ENCODE measurements at places on chromosomes 12 and 14.
A peak's percentile ranks its signal among the peaks of the same experiment; 100 is the strongest.

GRCh38 chr14:24422261-24422660, 7.2 kb downstream of the CBLN3 start:
- DNase-seq = no peak

DNA sequence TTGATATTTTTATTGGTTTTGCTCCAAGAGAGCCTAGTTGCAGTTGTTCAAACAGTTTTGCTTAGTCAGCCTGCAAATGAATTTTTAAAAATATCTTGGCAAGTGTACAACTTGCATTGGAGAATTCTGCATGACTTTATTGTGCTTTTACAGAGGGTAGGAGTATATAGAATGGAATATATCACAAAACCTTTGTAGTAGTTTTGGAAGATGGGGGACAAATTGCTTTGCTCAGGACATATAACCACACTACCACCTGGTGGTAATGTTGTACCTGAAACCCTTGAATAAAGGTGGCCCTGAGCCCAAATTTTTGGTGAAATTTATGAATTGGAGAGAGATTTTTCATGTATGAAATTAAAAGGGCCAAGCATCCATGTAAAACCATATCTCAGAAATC, 645.2 kb downstream of the MED13L start:
- DNase-seq = no peak

- DNase-seq = no peak
Measured at GRCh38 chr12:46609273-46609623, 216.5 kb downstream of the SLC38A4 start.

DNA sequence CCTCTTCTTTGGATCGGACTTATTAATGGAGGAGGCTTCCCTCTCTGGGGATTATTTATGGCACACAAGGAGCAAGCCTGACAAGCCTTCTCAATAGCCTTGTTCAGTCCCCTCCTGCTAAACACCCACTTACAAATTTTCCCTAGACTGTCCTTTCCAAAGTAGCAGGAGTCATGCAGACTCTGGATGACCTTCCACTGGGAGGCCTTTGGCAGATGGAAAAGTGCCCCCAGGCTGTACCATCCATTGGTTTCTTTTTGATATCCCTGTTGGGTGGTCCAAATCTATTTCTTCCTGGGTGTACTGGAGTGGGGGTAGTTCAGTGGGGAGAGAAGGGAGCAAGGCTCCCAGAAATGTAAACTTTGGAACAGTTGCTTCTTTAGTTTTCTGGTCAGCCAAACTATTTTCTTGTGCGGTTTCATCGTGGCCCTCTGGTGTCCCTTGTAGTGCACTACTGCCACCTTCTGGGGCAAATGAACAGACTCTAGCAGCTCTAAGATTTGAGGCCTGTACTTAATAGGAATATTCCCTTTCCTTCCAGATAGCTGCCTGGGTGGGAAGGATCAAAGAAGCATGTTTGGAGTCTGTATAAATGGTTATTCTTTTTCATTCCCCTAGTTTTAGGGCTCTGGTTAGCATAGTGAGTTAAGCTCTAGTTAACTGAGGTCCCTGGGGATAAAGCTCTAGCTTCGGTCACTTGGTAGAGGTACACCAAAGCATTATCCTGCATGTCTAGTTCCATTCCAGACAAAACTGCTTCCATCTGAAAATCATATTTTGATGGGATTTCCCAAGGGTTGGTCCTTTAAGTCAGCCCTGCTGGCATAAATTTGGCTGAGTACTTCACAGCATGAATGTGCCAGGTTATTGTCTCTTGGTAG, 409.5 kb downstream of the SLC6A15 start:
- no peak for DNase-seq

DNA sequence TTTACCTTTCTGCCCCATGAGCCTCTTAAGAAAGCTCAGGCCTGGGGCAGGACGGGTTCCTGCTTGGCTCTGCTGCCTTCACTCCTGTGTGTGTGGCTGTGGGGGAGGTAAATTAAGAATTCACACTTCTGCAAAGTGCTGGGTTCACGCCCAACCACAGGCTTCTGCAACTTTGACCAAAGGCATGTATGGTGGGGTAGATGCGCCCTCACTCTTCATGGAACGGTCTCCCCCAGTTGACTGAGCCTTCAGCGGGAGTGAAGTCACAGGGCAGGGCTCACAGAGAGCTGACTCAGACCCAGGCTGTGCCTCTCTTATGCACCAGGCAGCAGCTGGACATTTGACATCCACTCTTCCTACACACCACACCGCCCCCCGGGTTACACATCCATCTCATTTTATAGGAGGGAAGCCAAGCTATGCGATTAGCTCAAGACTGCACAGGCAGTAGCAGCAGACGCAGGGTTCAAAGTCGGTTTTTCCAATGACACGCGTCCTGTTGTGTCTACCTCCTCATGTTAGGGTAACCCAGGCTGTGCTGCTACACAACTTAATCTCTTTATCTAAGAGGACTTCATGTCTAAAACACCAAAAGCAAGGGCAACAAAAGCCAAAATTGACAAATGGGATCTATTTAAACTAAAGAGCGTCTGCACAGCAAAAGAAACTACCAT, 15.4 kb upstream of the BCL11B start:
- DNase-seq = no peak

GRCh38 chr14:75714991-75715390, 53.9 kb downstream of the TTLL5 start:
- no peak for DNase-seq

GRCh38 chr12:88753066-88753465, 172.8 kb upstream of the KITLG start:
- DNase-seq = no peak

DNA sequence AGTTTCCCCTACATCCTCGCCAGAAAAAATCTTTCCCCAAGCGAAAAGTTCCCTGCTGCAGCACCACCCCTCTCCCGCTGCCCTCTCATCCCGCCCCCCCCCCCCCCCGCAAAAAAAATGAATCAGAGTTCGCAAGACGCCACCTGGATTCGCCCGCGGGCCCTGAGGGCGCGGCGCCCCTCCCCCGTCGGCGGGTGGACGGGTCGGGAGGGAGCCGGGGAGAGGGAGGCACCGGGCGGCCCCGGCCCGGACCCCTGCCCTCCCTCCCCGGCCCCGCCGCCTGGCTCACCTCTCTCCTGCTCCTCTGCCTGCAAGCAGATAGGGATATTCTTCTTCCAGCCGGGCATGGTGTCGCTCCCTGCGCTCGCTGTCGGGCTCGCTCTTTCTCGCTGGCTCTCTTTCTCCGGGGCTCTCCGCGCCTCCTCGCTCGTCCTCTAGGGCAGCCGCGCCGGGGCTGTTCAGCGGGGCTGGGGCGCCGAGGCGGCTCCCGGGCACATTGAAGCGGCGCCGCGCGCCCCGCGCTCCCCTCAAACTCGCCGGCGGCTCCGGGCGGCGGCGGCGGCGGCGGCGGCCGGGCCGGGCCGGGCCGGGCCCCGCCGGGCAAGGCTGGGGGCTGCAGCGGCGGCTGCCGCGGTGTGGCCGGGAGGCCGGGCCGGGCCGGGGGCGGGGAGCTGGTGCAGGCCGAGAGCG, 200.3 kb upstream of the CAND1 start:
- DNase-seq = peak; percentile 59

GRCh38 chr14:33120341-33120740, 181.7 kb downstream of the NPAS3 start:
- DNase-seq = no peak

- no peak for DNase-seq
Measured at GRCh38 chr12:13205809-13206559, 9.5 kb downstream of the EMP1 start.

GRCh38 chr12:100401660-100402059, 44.8 kb downstream of the SLC17A8 start:
- no peak for DNase-seq

DNA sequence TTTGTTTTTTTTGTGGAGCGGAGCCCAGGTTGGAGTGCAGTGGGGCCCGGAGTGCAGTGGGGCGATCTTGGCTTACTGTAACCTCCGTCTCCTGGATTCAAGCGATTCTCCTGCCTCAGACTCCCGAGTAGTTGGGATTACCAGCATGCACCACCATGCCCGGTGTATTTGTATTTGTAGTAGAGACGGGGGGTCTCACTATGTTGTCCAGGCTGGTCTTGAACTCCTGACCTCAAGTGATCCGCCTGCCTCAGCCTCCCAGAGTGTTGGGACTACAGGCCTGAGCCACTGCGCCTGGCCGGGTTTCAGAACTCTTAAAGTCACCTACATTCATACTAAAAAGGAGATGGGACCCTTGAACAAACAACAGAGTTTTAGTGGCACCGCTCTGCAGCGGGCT, 52.7 kb downstream of the KRT80 start:
- no peak for DNase-seq

- DNase-seq = no peak
Measured at GRCh38 chr12:66571361-66571915, 107.4 kb downstream of the GRIP1 start.

GRCh38 chr14:94089479-94089878, 8.4 kb downstream of the IFI27L1 start:
- no peak for DNase-seq

DNA sequence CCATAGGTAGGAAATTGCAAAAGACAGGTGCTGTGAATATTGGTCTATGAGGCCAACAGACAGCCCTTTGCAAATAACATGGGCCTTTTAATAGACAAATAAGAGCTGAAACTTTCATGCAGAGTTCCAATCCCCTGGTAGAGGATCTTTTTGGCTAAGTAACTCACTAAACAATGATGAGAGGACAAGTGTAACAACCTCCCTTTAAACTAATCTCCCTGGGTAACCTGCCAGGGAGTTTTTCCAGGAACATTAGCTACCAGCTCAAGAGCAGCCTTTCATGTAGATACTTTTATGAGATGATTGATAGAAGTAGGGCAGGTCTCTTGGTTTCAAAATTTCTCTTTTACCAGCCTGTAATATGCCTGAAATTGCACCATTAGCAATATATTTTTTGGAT, 13.8 kb upstream of the CACNA1C start:
- DNase-seq = no peak

GRCh38 chr12:25996677-25997076, 38.2 kb downstream of the RASSF8 start:
- DNase-seq = no peak

DNA sequence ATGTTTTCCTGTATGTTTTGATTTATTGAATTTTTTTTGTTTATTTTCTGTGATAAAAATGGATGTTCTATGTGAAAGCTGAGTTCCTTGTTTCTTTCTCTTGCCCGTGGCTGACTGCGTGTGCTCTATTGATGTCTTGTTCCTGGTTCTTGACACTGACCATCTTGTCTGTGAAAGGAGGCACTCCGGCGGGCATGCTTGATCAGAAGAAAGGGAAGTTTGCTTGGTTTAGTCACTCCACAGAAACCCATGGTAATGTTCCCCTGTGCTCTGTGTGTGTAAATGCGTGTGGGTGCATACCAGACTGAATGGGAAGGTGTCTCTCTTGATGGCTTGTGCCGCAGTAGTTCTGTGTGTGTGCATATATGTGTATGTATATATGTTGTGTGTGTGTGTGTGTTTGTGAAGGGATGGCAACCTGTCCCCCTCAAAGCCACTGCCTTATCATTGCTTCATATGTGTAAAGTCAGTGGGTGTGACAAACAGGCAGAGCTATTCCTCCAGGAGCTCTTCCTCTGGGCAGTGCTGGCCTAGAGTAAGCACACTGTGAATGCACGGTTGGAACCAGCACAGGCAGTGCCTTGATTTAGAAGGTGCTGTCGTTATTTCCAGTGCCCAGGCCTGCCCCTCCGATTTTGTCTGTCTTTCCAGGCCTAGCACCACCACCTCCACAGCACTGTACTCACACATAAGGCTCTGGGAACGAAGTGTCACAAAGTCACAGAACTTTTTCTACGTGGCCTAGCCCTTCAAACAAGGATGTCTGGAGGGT, 247.3 kb upstream of the FKBP4 start:
- DNase-seq = no peak

DNA sequence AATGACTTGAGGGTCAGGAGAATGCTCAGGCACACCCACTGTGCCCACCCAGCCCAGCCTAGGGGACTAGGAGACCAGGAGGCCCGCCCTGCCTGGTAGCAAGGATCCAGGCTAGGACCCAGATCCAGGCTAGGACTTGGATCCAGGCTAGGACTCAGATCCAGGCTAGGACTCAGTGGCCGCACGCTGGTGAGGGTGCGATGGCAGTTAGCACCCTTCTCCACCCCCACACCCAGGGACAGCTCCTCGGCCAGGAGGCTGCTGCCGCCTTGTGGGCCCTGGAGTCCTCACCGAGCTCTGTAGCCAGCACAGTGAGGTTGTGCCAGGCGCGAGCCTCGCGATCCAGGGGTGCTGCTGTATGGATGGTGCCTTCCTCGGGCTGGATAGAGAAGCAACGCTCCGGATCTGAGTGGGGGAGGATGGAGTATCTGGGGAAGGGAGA, 5.1 kb downstream of the CDH24 start:
- DNase-seq = no peak

Data from NCI-H510A (cell line).